ENCODE measurements at places on chromosomes 12 and 14.

DNA sequence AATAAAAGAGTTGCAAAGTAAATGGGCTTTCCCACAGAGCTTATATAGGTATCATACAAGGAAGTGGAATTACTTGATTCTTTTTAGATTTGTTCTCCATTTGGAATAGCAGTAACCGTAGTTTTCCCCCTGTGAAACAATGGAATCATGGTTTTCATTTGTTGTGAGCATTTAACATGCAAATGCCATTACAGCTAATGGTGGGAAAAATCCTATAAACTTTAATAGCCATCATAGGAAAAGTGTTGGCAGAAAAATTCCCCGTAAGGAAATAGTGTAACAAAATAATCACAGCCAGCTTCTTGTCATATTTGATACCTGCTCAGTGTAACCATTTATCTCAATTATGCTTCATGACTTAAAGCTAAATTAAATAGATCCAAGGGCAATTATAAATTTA lies 95.3 kb downstream of the TPH2 start:
- no peak for DNase-seq

DNA sequence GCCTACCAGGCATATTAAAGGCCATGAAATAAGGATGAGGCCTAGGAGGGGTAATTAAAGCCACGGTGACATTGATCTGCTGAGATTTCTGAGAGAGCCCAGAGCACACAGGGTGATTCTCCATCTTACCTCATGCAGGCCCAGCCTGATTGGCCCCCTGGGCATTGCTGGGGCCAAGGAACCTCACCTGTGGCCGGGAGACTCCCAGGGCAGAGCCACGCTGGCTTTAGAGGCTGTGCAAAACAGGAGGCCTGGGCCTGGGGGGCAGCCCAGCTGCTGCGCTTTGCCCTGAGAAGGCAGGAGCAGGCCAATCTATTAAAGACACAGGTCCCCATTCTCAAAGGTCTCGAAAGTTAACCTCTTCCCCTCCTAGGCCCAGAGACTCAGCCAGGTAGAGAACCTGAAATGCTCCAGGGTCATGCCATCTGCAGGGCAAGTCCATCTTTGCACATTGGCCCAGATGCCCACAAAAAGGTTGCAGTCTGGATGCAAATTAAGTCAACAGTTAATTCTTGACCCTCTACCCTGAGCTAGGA lies 1099.7 kb downstream of the BCL11B start:
- DNase-seq: no peak

GRCh38 chr12:19971361-19972280 lies 396.7 kb upstream of the PDE3A start:
- DNase-seq: no peak

- DNase-seq: peak; percentile 67
These were observed 13.1 kb upstream of the CHD4 start for GRCh38 chr12:6620137-6620884.

DNA sequence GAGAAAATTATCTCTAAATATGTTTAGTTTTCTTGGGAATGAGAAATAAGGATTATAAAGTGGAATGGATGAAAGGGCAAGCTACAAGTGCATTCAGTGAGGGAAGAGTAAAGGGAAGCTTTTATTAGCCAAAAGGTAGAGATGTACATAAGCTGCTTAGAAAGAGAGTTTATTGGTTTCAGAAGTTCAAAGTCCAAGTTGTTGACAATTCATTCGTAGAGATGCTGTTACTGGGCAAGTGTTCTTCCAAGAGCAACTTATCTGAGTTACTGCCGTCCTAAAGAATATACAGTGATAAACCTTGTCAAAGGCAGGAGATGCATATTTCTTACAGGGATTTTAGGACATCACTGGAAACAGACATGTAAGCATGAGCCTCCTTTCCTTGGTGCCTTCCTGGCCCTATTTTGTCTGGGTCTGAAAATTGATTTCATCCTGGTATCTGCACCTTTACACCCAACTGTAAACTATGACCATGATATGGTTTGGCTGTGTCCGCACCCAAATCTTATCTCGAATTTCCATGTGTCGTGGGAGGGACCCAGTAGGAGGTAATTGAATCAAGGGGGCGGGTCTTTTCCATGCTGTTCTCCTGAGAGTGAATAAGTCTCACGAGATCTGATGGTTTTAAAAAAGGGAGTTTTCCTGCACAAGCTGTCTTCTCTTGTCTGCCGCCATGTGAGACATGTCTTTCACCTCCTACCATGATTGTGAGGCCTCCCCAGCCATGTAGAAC lies 46.8 kb downstream of the TRMT5 start:
- DNase-seq: no peak

GRCh38 chr14:55893705-55894104 lies 224.5 kb upstream of the PELI2 start:
- no peak for DNase-seq

DNA sequence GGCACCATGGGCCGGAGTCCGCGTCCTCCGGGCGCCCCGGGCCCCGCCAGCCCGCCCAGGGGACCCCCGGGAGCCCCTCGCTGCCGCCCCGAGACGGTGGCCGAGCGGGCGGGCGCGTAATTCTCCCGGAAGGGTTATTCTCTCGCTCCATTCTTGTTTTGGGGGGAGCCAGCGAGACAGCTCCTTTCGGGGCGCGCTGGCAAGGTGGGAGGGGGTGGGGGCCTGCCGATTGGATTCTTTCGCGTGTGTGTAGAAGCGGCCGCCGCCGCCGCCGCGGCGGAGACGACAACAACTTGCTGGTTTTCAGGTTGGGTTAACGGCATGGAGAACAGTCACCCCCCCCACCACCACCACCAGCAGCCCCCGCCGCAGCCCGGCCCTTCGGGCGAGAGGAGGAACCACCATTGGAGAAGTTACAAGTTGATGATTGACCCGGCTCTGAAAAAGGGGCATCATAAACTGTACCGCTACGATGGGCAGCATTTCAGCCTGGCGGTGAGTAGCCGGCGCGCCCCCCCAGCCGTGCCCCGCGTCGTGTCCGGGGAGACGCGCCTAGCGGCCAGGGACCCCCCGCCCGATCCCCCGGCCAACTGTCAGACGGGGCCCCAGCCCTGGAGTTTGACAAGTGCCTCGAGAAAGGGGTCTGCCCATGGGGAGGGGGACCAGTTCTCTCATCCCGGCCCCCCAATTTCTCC lies 755 bp downstream of the SETD1B start:
- peak; percentile 61 for DNase-seq

- no peak for DNase-seq
These were observed 57.5 kb downstream of the ANAPC7 start for GRCh38 chr12:110345963-110346362.

DNA sequence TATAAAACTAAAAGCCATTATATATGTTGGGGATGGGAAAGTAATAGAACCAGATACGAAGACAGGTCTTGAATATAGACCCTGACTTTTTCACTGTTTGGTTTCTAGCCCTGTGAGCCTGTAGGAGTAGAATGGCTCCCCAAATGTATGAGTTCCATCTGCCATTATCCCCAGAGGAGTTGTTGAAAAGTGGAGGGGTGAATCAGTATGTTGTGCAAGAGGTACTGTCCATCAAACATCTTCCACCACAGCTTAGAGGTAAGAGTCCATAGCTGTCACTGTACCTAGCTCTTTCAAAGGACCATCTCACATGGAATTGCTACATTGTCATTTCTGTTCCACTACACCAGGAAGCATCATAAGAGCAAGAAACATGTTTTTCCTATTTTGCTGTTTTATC lies 1.1 kb downstream of the NCAPD2 start:
- no peak for DNase-seq

GRCh38 chr12:119762619-119763018 lies 94.7 kb downstream of the PRKAB1 start:
- DNase-seq: no peak

- DNase-seq: no peak
These were observed 62.1 kb upstream of the ESRRB start for GRCh38 chr14:76313852-76314251.

DNA sequence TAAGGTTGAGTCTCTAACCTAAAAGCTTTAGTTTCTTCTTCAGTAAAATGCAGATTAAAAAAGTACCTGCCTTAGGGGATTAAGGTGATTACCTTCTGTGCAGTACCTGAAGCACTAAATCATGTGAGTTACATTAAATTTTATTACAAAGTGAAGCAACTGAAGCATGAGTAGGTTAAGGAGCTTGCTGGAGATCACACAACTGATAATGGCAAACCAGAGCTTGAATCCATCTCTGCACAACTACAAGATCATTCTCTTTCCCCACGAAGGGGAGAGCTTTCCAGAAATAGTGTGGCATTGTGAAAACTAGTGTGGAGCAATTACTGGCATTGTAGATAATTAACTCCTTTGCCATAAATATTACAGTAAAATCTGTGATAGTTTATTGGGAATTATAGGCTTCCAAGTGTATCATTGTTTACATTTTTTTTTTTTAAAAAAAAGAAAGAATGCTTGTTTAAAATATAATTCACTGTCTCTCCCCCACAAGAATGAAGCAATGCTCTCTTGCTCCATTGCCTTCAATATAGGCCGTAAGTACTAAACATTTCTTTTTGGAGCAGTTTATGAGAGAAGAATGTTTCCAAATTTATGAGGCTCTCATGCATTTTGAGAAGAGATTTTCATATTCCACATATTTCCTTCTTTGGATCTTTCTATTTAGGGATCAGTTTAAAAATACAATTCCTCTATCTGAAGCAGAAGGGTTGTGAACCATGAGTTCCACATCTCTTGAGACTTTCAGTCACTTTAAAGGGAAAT lies 20.5 kb downstream of the SLC38A2 start:
- DNase-seq: no peak

- DNase-seq: no peak
These were observed 78.4 kb upstream of the PPM1H start for GRCh38 chr12:63013302-63013701.

- no peak for DNase-seq
These were observed 118.7 kb upstream of the PTPRQ start for GRCh38 chr12:80325167-80325959.

- DNase-seq: no peak
These were observed 337.8 kb downstream of the ADAMTS20 start for GRCh38 chr12:43214166-43214565.

DNA sequence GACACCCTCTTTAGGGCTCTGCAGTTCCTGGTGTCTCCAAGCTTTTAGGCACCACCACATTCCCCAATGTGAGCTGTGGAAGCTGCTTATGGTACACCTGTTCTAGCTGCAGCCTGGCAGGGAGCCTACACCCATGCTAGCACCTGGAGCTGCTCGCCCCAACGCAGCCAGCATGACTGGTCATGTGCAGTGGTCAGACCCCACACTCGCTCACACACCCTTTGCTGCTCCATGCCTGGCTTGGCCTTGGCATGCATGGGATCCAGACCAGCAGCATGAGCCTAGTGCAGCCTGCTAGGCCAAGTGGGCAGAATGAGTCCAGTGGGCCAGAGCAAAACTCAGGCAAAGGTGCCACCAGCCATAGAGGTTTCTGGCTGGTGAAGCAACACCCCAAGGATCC lies 86.4 kb upstream of the OSBPL8 start:
- no peak for DNase-seq

DNA sequence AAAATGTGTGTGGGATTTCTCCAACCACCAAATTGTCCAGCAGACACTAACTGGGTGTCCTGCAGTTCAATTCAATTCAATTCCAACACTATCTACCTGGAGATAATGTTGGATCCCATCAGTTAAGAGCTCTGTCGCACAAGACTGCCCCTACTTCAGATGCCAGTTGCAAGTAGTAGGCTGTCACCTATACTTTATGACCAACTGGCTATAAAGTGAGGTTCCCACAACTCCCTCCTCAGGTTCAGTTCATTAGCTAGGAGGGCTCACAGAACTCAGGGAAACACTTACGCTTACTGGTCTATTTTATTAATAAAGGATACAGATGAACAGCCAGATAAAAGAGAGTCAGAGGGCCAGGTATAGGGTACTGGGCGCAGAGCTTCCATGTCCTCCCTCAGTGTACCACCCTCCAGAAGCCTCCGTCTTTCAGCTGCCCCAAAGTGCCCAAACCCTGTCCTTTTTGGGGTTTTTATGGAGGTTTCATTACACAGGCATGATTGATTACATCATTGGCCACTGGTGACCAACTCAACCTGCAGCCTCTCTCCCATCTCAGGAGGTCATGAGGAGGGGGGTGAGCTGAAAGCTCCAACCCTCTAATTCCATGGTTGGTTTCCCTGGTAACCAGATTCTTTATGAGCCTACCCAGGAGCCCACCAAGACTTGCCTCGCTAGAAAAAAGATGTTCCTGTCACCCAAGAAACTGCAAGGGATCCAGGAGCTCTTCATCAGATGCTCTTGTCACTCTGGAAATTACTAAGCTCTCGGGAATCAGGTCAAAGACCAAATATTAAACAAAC lies 7.5 kb upstream of the SERPINA5 start:
- no peak for DNase-seq

GRCh38 chr14:68653108-68653507 lies 139.8 kb downstream of the ZFP36L1 start:
- DNase-seq: no peak

DNA sequence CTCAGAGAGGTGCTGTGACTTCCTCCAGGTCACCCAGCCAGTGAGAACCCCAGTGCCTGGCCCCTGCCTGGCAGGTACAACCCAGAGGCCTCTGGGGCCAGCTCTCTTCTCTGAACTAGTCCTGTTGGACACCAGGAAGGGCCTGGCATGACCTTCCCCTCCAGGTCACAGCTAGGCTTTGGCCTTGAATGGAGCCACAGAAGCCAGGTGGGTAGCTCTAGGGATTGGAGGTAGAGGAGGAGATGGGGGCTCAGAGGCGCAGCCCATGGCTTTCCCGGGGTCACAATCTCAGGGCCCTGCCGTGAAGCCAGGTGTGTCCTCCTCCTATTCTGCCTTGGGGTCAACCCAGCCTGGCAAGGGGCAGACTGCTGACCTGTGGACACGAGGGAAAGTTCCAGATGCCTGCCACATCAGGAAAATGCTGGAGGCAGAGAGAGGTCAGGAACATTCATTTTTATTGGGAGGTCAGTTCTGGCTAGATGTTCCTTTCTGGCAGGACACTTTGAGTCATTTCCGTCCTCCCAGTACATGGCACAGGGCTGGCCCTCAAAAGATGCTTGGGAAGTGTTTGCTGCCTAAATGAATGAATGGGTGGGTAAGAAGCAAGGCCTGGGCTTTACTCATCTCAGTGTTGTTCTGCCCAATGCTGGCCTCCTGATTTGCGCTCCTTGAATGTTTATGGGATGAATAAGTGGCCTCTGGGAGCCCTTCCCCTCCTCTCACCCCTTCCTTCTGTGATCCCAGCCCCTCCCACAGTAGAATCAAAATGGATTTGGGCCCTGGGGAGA lies 25.4 kb downstream of the FAM222A start:
- DNase-seq: no peak

GRCh38 chr12:53585448-53586125 lies 40.6 kb downstream of the ATF7 start:
- no peak for DNase-seq

- DNase-seq: no peak
These were observed 1.3 kb downstream of the RNASE7 start for GRCh38 chr14:21043387-21043973.

GRCh38 chr12:42364692-42365091 lies 38.7 kb downstream of the PPHLN1 start:
- no peak for DNase-seq

DNA sequence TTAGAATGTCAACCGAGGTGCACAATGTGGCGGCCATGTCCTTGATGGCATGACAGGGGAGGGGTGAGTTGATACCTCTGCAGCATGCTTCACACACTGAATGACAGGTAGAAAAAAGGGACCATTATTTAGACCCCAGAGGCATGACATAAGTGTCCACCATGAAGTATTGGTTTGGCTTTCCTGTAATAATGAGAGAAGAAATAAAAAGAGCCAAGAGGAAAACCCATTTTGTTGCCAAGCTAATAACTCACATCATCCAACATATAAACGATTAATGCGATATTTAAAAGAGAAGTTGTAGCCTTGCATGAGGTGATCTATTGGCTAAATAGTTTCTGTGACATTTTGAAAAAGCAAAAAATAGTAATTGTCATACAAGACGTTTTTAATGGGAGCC lies 343.4 kb downstream of the LRIG3 start:
- DNase-seq: no peak

- no peak for DNase-seq
These were observed 18.7 kb downstream of the FOXG1 start for GRCh38 chr14:28785096-28785952.

All from activated naive CD4-positive, alpha-beta T cell treated with anti-CD3 and anti-CD28 coated beads for 36 hours (primary cell).